ENCODE measurements at places on chromosomes 7 and 10.
A peak's percentile ranks its signal among the peaks of the same experiment; 100 is the strongest.

- DNase-seq: no peak
These were observed 42.1 kb downstream of the ASB4 start for GRCh38 chr7:95527776-95528250.

DNA sequence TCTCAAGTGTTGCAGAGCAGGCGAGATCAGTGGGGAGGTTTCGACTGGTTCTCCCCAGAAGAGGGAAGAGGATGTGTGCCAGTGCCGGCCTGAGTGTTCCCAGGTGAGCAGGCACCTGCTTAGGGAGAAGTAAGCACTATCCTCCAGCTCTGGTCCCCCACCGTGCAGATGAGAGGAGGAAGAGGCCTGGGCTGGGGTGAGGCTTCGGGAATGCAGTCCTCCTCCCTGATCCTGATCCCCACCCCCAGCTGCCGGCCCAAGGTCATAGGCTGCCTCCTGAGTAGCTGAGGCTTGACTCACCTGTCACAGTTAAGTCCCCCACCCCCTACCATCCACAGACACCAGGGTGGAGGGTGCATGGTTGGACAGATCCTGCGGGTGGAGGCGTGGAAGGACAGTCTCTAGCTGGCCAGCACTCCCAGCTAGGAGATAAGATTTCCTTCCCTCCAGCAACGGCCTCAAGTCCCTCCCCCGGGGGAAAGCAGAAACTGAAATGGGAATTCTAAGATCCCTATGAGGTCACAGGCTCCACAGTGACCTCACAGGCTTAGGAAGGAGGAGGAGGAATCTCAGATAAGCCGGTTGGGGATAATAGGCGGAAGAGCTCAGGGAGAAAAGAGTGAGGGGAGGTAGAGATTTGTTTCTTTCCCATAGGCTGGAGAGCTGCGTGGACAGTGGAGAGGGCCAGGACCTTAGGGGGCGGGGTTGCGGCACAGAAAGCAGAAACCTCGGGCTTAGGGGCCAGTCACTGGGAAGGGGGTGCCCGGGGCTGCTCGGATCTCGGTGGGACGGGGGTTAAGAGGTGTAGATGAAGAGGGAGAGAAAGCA is 1.0 kb downstream of the LRCH4 start:
- DNase-seq: peak; percentile 15

GRCh38 chr10:121935702-121936101 is 7.9 kb upstream of the ATE1 start:
- DNase-seq: no peak

GRCh38 chr10:72226418-72227027 is 10.4 kb upstream of the ASCC1 start:
- no peak for DNase-seq

GRCh38 chr7:3218411-3219225 is 82.4 kb upstream of the SDK1 start:
- DNase-seq: peak; percentile 14

DNA sequence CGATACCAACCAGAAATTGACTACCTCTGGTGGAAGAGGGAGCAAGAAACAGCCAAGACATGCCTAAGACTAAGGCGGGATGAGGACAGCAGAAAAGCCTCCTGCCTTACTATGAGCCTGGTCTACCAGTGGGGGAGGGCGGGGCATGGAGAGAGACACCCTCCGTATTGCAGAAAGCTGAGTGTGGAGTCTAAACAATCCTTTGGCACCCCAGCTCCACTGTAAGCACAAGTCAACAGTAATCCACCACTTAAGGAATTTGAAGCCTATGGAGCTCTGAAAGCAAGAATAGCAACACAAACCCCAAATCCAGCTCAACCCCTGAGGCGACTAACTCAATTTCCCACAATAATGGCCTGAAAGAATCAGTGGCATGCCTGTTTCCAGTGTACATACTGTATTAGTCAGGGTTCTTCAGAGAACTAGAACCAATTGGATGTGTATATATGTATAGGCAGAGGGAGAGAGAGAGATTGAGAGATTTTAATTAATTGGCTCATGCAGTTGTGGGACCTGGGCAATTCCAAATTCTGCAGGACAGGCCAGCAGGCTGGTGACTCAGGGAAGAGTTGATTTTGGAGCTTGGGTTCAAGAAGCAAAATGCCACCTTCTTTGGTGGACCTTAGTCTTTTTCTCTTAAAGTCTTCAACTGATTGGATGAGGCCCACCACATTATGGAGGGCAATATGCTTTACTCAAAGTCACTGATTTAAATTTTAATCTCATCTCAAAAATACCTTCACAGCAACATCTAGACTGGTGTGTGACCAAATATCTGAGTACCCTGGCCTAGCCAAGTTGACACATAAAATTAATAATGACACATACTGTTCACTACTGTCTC is 13.5 kb downstream of the PPIF start:
- DNase-seq: no peak

GRCh38 chr7:98568891-98569290 is 48.2 kb upstream of the NPTX2 start:
- DNase-seq: peak; percentile 56

- DNase-seq: no peak
These were observed 30.7 kb upstream of the UBN2 start for GRCh38 chr7:139200382-139200781.

DNA sequence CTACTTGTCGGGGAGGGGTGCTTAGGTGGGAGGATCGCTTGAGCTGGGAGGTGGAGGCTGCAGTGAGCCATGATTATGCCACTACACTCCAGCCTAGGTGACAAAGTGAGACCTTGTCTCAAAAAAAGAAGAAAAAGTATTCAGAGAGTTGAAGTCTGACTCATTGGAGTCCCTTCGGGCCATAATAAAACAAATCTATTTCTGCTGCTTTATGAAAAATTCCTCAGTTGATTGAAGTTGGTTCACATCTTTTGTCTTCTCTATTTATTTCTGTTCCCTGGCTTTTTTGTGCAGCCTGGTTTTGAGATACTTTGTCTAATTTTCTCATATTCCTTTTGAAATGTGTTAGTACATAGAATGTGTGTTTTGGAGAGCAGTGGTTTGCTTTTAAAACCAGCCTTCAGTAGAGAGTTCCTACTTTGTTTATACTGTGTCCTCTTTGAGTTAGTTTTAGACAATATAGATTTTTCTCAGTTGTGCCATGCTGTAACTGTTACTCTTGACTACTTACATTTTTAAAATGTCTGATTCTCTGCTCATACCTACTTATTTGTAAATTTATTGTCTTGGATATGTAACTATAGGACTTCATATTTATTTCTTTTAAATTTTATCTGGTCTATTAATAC is 36.7 kb downstream of the LUC7L2 start:
- no peak for DNase-seq

DNA sequence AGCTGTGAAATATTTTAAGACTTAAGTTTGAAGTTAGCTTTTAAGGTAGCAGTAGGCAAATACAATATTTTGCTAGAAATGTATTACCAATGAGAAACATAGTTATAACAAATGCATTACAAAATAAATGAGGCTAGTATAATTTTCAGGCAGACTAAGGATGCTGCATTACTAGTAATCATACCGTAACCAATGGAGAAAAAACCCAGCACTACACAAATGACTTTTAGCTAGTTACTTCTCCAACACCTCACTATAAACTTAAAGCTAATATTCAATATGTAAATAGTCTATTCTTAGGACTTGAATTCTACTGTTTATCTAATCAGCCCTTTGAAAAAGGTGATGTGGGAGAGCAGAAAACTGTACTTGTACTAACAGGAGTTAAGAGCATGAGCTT is 285.3 kb upstream of the KLF14 start:
- DNase-seq: no peak

DNA sequence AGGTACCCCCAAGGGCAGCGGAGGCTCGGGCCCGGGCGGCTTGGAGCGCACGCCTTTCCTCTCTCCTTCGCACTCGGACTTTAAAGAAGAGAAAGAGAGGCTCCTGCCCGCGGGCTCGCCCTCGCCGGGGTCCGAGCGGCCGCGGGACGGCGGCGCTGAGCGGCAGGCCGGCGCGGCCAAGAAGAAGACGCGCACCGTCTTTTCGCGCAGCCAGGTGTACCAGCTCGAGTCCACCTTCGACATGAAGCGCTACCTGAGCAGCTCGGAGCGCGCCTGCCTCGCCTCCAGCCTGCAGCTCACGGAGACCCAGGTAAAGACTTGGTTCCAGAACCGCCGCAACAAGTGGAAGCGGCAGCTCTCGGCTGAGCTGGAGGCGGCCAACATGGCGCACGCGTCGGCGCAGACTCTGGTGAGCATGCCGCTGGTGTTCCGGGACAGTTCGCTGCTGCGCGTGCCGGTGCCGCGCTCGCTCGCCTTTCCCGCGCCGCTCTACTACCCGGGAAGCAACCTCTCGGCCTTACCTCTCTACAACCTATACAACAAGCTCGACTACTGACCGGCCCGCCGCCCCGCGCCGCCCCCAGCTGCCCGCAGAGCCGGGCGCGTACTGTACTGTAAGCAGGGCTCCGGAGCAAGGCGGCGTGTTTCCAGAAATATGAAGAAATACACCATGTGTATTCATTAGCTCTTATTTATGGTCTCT is 1.8 kb downstream of the HMX2 start:
- DNase-seq: peak; percentile 56

- DNase-seq: peak; percentile 75
These were observed 29.3 kb upstream of the KCNK18 start for GRCh38 chr10:117167789-117168674.

DNA sequence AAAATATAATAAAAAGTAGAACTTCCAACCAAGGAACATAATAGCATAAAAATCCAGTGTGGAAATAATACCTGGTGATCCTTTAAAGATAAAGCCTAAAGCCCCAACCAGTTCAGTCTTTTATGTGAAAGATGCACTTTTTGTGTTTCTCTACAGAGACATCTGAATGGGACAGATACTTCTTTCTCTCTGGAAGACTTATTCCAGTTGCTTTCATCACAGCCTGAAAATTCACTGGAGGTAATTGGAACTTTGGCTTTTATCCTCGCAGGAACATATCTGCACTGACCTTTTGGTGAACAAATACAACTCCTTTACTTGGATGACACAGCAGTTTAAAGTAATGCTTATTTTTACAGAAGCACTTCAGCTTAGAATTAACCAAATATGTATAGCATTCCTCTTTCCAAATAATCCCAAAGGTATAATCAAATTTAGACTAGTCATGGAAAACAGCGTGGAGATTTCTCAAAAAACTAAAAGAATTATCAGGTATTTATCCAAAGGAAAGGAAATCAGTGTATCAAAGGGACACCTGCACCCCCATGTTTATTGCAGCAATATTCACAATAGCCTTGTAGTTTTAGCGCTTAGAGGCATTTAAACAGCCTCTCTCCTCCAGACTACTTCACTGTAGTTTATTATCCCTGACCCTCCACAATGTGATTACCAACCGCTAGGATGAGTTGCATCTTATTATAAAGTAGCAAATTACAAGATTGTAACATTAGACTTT is 16.8 kb downstream of the HNRNPA2B1 start:
- DNase-seq: no peak

DNA sequence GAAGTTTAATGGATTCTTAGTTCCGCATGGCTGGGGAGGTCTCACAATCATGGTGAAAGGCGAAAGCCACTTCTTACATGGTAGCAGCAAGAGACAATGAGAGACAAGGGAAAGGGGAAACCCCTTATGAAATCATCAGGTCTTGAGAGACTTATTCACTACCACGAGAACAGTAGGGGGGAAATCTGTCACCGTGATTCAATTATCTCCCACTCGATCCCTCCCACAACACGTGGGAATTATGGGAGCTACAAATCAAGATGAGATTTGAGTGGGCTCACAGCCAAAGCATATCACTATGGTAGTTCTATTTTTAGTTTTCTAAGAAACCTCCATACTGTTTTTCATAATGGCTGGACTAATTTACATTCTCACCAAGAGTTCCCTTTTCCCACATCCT is 36.7 kb downstream of the SPAM1 start:
- peak; percentile 3 for DNase-seq

DNA sequence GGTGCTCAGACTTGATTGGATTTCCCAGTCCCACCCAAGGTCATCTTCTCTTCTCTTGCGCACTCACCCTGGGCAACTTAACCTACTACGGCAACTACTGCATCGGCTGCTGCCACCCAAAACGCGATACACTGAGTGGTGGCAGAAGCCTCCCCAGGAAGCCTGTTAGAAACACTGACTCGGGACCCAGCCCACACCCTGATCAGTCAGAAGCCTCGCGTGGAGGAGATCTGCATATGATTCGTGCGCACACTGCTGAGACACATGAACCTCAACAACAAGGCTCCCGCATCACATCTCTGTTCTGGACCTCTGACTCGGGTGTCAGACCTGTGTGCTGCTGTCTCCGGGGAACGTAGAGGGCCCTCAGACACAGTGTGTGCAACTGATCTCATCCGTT is 419.5 kb downstream of the PAXIP1 start:
- no peak for DNase-seq

DNA sequence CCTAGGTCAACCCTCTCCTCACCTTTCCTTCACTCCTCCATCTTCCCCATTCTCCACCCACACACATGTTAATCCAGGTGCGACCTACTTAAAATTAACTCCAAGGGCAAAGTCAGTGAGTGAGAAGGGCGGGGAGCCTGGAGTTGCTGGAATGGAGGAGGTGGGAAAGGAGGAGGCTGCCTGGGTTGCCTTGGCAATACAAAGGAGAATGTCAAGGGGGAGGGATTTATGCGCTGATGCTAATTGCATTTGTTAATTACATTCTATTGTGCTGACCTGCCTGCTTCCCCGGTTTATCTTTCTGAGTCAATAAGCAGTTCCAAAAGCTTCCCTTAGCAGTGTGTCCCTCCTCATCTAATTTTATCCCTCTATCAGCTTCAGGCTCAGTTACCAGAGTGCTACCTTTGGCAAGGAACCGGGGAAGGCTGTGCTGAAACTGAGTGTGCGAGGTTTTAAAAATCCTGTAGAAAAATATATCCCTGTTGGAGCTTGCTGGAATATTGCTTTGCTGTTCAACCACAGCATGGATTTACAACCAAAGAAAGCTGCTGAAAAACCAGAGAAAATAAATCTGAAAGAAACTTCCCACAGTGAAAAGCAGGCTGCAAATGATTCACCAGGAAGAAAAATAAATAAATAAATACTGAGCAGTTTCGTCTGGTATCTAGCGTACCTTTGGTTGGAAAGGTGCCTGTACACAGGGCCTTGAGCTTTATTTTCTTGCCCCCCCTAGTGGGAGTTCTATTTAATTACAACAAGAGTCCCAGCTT is 113.2 kb upstream of the DGKB start:
- DNase-seq: peak; percentile 92

DNA sequence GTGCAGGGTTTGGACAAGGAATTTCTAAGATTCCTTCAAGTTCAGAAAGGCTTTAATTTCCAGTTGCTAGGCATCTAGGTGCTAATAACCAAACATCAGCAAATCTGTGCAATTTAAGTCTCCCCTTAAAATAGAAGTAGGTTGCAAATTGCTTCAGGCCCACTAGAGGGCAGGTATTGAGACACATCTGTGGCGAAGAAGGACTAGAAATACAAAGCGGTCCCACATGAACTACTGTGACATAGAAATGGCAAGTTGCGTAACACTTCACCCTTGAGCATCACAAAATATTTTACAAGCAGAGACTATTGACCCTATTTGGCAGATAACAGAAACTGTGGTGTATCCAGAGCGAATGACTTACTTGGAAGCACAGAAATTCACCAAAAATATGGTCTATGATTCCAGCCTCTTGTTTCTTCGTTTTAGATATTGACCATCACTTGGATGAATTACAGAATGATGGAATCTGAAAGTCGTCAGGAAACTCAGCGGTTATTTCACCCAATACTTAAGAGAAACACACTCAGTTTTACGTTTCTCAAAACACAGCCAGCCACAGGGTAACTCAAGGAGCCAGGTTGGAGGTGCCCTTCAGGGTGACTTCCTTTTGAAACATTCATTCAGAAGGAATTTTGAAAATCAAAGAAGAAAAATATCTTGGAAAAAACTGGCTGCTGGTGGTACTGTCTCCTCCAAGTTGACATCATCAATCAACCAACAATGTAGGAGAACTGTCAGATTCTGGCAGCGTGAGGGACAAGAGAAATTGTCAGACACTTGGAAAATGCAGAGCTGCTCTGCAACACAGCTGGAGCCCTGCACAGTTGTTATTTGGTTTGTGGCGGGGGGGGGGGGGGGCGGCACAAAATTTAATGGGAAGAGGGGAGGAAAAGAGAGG is 256.3 kb upstream of the MINDY3 start:
- peak; percentile 43 for DNase-seq

Data from brain (organoid and tissue), 16 donors.